Calu3 (cell line): ENCODE measurements at places on chromosomes 13 and 19. TPM values are rescaled to one million over a fixed set of nuclear protein-coding genes. Genes with fewer than 3 reads are reported as not detected.

- no peak for DNase-seq
Observed at GRCh38 chr13:111976474-111977178, 90.3 kb upstream of the SOX1 start.

DNA sequence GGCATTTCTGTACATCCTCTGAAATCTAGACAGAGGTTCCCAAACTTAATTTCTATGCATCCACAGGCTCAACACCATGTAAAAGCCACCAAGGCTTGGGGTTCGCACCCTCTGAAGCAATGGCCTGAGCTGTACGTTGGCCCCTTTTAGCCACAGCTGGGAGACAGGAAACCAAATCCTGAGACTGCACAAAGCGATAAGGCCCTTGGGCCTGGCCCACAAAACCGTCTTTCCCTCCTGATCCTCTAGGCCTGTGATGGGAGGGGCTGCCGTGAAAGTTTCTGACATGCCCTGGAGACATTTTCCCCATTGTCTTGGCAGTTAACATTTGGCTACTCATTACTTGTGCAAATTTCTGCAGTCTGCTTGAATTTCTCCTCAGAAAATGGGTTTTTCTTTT, 766.4 kb downstream of the GPC5 start:
- no peak for DNase-seq

- no peak for DNase-seq
Observed at GRCh38 chr13:95677564-95678266, 776 bp downstream of the DNAJC3 start.

Gene RHPN2
- 46.4 and 63.6 TPM in 2 replicates for total RNA-seq

Gene RFPL4AL1
- total RNA-seq = not detected in 2 replicates

Gene LSR
- total RNA-seq = 494 and 609 TPM in 2 replicates

Gene GSX1
- not detected in 2 replicates for total RNA-seq

GRCh38 chr13:110408286-110408685, 101.2 kb downstream of the COL4A2 start:
- DNase-seq = no peak
